G401 (cell line): ENCODE measurements at places on chromosomes 16 and 17. TPM values are rescaled to one million over a fixed set of nuclear protein-coding genes. Genes with fewer than 3 reads are reported as not detected.
A peak's percentile ranks its signal among the peaks of the same experiment; 100 is the strongest.

GRCh38 chr16:29011112-29011511 is 26.3 kb downstream of the LAT start:
- no peak for DNase-seq

DNA sequence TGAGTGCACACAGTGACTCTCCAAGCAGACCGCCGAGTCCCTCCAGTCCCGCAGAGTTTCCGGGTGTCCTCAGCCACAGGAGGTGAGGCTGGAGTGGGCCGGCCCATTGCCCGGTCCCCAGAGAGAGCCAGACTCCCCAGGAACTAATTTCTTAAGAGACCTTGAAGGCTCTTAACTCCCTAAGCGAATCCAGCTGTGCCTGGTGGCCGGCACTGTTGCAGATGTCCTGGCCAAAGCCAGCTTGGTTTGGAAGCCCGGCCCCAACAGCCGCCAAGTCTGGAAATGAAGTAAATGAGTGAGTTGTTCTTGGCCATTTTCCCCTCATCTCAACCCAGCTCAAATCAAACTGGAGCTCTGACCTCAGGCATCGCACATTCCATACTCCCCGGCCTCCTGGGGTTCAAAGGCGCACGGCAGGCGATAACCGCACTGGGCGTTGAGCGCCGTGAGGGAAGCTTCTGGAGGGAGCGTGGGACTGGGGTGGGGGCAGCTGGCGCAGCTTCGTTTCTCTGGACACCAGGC is 42.0 kb downstream of the CMIP start:
- DNase-seq: no peak

DNA sequence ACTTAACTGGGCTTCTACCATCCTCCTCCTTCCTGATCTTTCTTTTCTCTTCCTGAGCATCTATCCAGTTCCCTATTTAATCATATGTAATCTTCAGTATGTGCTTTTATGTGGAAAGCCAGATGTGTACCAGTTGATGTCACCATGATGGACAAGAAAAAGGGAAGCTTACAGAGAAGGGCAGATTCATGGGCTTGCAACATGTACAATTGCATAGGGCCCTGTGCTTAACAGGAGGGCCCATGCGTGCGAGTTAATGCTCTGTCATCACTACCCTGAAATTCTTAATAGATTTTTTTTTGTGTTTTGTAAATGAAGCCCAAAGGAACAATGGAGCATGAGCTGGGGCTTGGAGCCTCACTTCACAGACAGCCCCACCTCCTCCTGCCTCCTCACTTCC is 124.3 kb downstream of the CDH13 start:
- no peak for DNase-seq

DNA sequence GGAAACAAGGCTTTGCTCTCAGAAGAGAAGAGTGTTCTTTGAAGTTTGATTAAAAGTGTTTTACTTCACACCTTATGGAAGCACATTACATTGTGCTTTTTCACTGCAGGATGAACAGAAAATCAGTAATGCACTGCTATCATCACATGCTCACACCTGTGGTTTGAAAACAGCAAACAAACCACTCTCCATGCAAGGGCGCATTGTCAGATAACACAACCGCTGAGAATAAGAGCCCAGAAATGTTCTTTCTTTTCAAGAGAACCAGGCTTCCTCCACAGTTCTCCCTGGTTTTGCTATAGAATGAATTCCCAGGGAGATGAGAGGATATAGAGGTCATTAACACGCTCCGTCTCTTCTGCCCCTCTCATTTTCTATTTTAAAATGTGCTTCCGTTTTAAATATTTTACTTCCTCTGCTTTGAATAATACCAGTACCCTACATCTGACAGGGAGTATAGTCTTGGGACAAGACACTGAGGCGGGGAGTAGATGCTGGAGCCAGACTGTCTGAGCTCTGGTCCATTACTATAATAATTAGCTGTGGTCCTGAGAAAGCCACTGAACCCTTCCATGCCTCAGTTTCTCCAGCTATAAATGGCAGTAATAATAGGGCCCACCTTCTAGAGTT is 71.6 kb downstream of the CDK5R1 start:
- DNase-seq: no peak

CD300A gene
- total RNA-seq: not detected in 2 replicates

NT5M gene
- 1.4 and 3.8 TPM in 2 replicates for total RNA-seq

DNA sequence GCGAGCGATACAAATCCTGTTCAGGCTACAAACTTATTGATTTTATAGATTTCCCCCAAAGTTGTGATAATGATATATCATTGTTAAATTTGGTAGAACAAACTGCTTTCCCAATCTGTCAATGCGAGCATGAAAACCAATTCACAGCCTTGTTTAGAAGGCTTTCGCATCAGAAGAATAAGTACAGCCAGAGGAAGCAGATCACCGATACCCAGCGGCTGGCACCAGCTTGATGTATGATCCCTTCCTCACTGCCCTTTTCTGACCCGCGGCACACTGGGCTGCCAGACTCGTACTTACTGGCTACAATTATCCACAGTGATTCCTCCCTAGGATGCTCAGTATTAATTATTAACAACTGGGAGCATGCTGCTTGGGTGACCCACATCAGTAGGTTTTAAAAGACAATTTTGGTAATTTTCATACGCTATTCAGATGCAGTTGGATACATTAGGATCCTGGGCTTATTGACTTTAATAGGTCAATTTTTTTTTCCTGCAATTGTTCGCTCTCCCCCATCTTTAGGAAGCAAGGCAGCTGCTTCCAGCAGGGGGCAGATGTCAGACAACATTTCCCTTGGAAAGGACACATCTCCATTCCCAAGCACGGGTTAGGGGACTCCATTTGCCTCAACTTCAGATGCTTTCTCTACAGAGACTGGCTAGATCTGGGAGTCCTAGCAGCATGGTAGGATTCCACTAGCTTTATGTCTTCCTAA is 582.7 kb upstream of the PSMD7 start:
- peak; percentile 5 for DNase-seq

DNA sequence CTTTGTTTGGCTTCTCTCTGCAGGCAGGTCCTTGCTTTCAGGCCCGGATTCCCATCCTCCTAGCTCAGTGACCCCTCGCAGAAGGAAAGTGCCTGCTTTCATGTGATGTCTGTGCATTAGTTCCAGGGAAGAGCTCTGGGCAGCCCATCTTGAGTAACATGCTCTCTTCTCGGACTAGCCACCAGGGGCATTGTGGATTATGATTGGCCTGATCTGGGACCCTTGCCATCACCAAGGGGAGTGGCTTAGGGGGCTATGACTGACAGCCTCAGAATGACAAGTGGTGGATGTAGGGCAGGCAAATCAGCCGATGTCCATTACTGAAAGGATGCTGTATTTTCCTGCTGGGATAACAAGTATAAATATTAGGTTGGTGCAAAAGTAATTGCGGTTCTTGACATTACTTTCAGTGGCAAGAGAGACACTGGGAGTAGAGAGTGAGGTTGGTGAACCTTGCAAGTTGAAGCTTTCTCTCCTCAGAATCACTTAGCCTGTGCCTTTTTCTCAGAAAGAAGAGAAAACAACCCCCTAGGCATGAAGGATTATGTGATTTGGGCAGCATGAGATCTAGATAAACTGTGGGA is 71.5 kb upstream of the MPHOSPH6 start:
- no peak for DNase-seq

ACSM2A gene
- not detected in 2 replicates for total RNA-seq

TSPOAP1 gene
- total RNA-seq: not detected in 2 replicates
